ENCODE measurements at places on chromosomes 6 and 20.

- DNase-seq: no peak
Measured at GRCh38 chr6:145587334-145587733, 148.0 kb downstream of the EPM2A start.

DNA sequence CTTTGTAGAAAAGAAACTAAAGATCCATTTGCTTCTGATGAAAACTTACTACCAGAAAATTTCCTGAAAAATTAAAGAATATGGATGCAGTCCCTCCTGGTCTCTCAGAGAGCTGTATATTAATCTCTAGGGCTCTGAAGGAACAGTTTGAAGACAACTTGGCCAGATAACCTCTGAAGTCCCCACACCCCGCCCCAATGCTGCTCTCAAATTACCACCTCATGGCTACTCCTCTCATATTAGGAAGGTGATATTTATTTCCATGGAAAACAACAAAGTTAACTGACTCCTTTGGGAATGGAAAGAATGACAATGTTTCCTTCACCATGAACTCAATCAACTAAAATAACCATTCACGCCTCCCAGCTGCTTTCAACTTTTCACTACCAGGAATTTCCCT, 408.4 kb upstream of the FLRT3 start:
- DNase-seq: no peak

DNA sequence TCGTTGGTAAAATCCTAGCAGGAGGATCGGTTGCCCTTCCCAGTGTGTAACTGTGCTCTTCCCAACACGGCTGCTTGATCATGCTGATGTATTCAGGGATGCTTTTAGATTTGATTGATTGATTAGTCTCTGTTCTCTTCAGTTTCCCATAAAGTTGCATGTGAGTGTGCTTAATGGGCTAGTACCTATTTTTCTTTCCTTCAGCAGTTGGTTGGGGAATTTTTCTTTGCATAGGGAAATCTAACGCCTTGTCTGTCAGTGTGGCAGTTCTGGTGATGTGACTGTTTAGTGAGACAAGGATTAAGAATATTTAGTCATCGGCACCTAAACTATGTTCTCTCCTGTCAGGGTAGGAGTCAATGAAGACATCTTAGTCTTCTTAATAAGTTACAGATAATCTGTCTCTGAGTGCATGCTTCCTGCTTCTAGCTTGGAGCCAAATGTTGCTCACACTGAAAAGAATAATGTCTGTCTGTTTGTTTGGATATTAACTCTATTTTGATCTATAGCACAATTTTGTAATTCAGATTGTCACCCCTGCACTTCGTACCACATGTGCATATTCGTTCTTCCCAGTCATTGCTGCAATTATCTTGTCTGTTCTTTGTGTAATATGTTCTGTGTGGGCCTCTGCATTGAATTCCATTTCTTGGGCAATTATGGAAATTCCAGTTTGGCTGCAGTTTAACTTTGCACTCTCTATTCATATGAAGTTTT, 169.9 kb downstream of the EDN1 start:
- no peak for DNase-seq

DNA sequence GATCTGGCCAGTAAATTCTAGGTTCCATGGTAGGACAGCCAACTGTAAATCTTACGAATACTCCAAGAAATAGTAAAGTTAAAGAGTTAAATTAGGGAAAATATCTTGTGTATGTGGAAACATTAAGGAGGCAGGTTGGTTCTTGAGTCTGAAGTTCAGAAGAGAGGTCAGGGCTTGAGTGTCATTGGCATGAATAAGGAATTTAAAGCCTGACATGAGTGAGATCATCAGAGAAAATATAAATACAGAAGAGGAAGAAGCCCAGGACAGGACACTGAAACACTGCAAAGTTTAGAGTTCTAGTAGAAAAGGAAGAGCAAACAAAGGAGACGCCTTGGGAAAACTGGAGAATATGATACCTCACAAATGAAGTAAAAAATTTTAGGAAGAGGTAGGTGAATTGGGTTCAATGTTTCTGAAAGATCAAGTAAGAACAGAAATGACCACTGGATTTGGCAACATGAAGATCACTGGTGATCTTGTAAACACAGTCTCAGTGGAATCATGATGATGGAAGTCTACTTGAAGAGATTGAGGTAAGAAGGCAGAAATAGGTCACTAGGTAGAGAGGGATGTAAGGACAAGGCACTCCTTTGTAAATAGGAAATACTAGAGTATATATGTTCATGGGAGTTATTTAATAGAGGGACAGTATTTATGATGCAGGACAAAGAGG, 41.6 kb upstream of the SYNCRIP start:
- DNase-seq: no peak

- no peak for DNase-seq
Measured at GRCh38 chr6:140879946-140880345, 1252.8 kb upstream of the GJE1 start.

All from endodermal cell (in vitro differentiated cells).